ENCODE measurements at places on chromosomes 1 and 21.

GRCh38 chr1:35577071-35577998 is 4.2 kb downstream of the TFAP2E start:
- peak; percentile 82 for DNase-seq

GRCh38 chr21:16594191-16594590 is 864.4 kb downstream of the USP25 start:
- no peak for DNase-seq

DNA sequence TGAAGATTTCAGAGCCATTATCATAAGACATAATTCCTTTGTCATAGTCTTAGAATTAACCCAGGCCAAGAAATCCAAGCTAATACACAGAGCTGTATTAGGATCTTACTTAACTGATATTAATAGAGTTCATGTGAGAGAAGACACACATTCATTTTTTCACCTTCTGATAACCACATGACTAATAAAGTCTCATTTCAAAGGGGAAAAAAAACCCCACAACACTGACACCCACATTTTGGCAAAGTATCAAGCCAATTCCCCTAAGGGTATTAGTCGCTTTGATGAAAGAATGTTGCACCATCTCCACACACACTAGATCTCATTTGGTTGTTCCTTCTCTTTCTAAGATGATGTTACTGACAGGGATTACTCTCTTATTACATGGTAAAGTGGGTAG is 344.4 kb upstream of the ESRRG start:
- DNase-seq = no peak

- no peak for DNase-seq
Observed at GRCh38 chr1:111895469-111895868, 94.0 kb downstream of the KCND3 start.

- no peak for DNase-seq
Observed at GRCh38 chr1:60898987-60899386, 183.4 kb upstream of the NFIA start.

DNA sequence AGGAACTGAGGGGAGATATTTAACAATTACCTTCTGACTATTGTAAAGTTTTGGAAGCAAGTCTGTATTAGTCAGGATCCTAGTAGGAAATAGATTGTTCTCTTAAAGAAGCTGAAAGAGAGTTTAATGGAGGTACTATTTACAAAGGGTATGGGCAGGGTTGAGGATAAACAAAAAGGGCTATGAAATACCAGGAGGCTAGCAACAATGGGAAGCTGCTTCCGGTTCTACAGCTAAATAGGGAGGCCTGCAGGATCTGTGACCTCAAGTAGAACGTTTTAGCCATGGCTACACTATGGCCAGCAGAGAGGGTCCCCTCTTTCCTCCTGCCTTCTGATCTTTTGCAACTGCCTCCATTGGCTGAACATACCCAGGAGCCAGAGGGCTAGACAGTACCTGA is 117.7 kb downstream of the PDE4B start:
- DNase-seq = no peak

- no peak for DNase-seq
Observed at GRCh38 chr1:16374266-16374665, 7.2 kb downstream of the SZRD1 start.

DNA sequence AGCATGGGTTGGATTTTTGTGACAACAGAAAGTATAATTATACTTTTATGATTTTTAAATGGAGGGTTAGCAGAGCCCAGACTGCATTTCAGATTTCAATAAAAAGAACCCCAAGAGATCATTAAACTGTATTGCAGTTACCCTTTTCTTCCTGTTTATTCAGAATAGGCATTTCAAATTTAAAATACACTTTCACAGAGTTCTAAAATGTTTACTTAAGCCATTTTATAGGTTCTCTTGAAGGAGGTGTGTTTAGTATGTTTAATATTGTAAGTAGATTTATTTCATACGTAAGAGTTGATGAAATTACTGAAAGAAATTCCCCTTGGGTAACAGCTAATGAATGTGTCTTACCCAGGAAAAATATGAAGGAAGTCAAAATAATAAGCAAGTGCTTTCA is 17.4 kb downstream of the UAP1 start:
- no peak for DNase-seq

DNA sequence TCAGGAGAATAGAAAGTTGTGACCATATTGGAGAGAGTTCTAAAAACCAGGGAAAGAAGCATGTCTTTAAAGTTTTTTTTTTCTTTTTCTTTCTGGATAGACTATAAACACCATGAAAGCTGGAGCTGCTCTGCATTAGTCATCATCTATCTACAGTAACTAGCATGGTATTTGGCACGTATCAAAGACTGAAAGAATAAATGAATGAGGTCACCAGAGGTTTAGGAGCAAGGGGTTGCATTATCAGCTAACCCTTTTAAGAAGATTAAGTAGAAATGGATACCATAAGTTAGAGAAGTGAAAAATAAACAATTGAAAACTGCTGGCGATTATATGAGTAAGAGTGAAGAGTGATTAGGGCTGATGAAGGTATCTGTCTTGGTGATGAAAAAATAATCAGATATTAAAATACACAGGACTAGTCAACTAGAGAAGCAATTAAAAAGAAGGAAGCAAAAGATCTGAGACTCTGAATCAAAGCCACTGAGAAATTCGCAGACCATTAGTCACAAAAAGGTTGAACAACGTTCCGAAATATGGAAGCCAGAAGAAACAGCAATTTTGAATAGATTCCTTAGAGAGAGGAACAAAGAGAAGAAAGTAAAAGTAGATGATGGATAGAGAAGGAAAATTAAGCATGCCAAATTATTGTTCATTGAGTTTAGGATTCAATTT is 536.4 kb downstream of the DPYD start:
- no peak for DNase-seq

DNA sequence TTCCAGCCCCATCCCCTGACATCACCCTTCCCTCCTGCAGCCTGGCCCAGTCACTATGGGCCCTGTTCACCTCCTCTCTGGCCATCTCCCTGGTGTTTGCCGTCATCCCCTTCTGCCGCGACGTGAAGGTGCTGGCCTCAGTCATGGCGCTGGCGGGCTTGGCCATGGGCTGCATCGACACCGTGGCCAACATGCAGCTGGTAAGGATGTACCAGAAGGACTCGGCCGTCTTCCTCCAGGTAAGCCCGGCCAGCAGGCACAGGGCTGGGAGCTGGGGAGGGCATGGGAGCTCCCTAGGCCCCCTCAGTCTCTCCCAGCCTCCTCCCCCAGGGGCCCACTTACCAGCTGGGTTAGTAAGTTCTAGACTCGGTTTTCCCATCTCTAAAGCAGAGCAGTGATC is 52.1 kb downstream of the ELK4 start:
- DNase-seq = no peak

- DNase-seq = peak; percentile 73
Observed at GRCh38 chr1:225851805-225852204, 30.4 kb downstream of the TMEM63A start.

DNA sequence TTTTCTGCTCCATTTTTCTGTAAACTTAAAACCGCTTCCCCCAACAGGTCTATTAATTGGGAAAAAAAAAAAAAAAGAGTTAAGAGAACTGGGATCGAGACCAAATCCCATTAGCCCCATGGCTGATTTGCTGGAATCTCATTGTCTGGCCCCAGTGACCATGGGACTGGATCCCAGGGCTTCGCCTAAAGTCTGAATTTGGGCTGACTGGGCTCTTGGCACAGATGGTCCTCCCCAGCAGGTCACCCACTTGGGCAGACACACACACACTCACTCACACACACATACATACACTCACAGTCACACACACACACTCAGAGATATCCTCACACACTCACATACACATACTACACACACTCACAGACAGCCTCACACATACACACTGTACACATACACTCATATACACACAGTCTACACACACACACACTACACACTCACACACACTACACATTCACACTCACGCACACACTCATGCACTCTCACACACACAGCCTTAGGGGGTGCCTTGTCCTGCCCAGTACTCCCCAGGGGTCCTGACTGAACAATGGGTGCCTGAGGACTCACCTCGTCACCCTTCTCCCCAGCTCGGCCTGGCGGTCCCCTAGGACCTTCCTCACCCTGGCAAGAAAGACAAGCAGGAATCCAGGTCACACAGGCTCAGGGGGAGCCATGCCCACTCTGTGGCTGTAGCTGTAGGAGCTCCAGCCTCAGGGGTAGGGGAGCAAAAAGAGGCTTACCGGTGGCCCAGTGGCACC is 7.5 kb downstream of the COL9A2 start:
- DNase-seq = no peak

DNA sequence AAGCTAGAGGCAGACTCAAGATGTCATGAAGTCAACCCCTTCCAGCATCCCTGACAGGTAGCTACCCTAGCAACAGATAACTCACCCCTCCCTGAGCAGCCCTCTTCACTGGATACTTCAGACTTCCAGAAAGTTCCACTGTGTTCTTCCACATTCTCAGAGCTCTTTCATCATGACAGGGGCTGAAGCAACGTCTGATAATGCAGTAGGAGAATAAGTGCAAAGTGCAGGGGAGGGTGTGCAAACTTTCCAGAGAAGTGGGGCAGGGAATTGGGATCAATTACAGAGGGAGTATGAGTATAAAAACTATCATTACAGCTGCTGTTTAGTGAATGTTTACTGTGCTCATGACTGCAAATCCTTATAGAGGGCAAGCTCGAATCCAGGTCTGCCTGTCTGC is 26.4 kb upstream of the FOXE3 start:
- no peak for DNase-seq

GRCh38 chr1:230502996-230503395 is 76.9 kb upstream of the PGBD5 start:
- DNase-seq = no peak

GRCh38 chr1:171137580-171137979 is 46.9 kb downstream of the FMO3 start:
- DNase-seq = no peak

DNA sequence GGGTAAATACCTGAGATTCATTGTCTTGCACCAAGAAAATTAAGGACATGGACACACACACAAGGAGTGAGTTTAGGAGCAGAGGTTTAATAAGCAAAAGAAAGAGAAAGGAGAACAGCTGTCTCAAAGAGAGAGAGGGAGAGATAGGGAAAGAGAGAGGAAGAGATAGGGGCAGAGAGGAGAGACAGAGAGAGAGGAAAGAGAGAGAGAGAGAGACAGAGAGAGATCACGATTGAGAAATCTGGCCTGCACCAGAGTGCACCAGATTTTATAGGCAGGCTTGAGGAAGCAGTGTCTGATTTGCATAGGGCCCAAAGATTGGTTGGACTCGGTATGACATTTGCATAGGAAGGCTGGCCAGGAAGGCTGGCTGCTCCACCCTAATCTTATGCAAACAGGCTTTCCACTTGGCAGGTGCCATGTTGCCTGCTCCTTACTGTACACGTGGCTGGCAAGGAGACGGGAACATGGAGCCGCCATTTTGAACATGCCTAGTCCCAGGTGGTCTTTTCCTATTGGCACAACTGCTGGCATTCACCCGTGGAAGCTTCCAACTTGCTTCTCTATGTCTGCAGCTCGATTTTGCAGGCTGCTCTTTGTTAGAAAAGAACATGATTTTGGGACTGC is 419.9 kb downstream of the ZP4 start:
- DNase-seq = no peak

DNA sequence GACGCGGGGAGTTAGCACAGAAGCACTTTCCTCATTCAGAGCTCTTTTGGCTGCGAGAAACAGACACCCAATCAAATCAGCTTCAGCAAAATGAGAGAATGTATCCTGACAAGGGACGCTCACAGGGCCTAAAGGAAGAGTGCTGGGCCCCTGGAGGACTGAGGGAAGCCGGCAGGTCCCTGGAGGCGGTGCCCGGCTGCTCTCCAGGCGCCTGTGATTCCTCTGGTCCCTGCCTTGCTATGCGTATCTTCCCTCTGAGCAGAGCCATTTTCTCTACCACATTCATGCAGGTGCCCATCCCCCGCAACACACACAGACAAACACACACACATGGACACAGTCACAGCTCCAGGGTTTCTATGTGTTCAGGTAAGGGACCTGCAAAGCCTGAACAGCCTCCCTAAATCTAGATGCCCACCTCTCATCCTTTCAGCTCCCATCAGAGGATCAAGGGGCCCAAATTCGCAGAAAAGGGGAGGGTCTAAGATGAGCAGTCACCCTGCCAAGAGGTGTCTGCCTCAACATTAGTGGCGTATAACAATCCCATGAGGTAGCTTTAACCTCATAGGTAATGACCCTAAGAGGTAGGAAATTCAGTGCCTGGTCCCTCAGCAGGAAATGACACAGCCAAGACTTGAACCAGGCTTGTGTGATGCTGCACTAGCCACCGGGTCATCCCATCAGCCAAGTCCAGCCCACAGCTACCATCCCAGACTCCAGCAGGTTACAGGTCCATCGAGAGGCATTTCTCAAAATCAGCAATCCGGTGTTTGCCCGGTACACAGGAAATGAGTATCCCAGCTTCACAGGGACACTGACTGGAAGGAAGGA is 29.0 kb downstream of the PTAFR start:
- DNase-seq = no peak

GRCh38 chr1:229186373-229187056 is 84.4 kb upstream of the RAB4A start:
- DNase-seq = peak; percentile 75

- no peak for DNase-seq
Observed at GRCh38 chr1:86714561-86715244, 10.3 kb downstream of the SH3GLB1 start.

- DNase-seq = no peak
Observed at GRCh38 chr1:114167226-114167625, 13.6 kb upstream of the SYT6 start.

GRCh38 chr1:164575356-164575886 is 16.4 kb downstream of the PBX1 start:
- no peak for DNase-seq

DNA sequence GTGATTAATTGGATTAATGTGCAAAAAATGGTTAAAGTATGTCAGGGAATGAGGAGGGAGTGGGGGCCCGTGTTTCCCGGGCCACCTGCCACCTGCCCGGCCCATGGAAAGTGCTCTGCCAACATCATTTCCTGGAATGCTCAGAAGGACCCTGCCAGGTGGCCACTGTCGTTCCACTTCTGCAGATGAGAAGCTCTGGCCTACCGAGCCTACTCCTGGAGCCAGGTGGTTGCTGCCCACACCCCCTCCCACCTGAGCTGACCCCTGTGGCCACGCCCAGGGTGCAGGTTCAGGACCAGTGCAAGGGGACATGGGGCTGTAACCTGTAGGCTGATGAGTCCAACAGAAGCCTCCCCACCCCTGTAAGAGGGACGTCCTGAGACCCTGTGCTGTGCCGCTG is 99.7 kb downstream of the PRDM16 start:
- no peak for DNase-seq
